SJCRH30 (cell line): ENCODE measurements at places on chromosomes 1 and 21.

- no peak for DNase-seq
Observed at GRCh38 chr1:69414574-69414973, 153.1 kb upstream of the LRRC7 start.

- no peak for DNase-seq
Observed at GRCh38 chr1:79040424-79041082, 34.0 kb upstream of the ADGRL4 start.

DNA sequence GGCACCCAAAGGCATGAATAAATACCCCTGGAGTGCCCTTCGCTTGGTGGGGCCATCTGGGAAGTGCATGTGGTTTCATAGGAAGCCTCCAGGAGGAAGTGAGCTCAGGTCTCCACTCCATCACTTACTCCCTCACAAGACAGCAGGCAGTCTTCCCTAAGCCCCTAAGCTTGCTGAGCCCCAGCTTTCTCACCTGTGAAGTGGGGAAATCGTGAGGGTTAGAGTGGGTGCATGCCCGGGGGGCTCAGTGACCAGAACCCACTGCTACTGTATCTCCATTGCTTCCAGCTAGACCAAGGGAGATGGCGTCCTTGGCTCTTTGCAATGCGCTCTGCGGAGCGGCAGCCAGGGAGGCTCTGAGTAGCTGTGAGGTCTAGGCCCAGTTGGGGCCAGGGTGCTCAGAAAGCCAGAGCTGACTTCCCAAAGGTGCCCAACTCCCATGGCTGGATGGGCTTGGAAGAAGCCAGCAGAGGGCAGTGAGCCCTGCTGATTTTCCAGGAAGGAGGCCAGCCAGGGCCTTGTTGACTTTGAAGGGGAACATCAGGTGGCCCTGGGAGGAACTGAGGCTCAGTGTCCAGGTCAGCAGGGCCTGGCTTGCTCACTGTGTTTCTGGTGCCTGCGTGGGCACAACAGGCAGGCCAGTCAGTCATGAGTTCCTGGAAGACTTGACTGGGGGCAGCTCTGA, 27.3 kb downstream of the CDCP2 start:
- peak; percentile 69 for DNase-seq

- DNase-seq: no peak
Observed at GRCh38 chr1:64116537-64116936, 86.9 kb upstream of the UBE2U start.

DNA sequence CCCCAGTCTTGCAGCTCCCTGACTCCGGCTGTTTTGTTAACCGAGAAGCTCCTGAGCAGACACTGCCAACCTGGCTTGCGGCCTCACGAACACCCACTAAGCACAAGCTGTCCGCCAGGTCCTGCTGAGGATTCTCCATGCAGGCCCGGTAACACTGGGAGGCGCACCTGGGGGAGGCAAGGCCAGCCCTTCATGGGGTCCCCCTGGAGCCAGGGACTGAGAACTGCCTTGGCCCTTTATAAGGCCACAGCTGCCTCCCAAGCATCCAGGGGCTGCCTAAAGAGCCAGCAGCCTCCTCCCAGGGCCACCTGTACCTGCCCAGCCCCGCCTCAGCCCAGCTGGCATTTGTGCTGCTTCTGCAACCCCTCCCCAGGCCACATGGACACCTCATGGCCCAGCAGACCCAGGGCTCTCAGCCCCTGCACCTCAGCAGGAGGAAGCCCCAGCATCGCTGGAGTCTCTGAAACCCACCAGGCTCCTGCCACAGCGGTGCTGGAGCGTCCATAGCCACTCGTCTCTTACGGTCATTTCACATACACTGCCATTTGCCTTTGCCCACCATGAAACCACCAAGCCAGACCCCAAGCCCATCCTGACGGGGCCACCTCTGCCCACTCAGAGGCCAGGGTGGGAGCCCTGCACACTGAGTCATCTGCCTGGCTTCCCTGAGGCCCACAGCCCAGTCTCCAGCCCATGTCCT, 82.5 kb downstream of the NPHP4 start:
- DNase-seq: no peak

DNA sequence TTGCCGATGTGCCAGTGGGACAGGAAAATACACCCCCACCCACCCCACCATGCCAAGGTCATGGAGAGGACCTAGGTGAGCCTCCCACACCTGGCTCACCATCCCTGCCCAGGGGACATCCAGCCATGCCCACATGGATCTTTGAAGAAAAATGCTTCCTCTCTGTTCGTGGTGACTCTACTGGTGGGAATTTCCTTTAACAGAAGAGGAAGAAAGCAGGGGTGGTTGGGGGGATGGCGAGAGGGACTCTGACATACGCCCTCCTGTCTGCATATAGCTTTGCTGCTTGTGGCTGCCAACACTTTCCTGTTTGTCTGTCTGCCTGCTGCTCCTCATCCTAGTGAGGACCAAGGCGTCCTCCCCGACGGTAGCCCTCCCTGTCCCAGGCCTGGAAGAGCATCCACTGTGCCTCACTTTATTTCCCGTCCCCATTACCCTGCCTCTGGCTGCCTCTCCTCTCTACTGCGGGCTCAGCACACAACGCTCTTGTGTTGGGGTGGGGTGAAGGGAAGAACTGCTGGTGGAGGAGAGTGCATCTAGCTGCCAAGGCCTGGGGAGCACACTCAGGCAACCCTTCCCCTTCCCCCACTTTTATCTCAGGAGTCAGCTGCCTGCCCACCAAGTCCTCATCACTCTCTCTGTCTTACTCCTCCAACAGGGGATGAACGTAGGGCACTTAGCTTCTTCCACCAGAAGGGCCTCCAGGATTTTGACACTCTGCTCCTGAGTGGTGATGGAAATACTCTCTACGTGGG, 2.5 kb downstream of the SEMA4A start:
- DNase-seq: no peak

DNA sequence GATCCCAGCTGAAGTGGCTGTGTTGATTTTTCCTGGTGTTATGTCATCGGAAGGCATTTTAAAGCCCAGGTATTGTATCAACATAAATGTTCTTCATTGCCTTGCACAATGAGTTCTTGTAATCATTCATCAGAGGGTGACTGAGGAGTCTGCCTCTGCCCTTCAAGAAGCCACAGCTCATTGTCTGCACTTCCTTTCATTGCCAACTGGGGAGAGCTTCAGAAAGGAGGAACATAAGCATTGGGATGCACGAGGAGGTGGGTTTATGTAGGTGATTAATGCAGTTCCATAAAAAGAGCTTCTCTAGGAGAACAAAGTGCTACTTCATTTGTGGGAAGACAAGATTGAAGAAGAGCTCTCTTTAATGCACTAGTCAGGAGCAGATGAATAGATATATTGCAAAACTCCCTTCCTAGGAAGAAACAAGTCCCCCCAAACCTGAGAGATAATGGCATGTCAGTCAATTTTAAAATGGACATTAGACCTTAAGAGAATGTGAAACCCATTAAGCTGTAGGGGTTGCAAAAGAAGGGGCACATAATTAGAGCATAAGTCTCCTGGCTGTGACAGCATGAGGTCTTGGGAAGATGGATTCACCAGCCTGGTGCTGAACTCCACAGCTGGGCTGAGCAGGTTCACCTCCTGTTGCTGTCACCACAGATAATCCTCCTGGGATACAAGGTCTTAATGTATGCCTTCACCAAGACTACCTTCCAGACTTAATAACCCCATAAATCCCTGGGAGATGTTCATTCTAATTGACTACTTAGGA, 124.6 kb downstream of the BACH1 start:
- DNase-seq: no peak

- DNase-seq: no peak
Observed at GRCh38 chr1:180153032-180153431, 1.6 kb upstream of the QSOX1 start.

- peak; percentile 25 for DNase-seq
Observed at GRCh38 chr1:36864182-36864822, 170.0 kb downstream of the GRIK3 start.

DNA sequence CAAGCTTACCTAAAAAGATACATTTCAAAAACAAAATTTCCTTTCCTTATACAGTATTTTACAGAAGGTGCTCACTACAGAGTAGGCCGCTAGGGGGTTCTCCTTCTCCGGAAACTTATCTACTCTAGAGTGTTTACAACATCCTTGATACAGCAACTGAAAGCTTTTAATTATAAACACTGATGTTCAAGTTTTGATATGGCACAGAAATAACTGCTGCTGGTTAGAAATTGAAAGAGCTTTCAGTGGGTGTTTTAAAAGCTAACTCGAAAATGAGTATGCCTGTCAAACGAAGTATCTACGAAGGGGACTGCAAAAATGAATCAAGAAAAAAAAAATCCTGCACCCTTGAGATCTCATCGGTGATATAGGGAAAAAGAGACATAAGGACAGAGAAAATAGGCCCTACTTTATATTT, 1.0 kb downstream of the YOD1 start:
- no peak for DNase-seq

- DNase-seq: no peak
Observed at GRCh38 chr1:36876990-36877389, 157.3 kb downstream of the GRIK3 start.

GRCh38 chr1:196324345-196324744, 283.9 kb downstream of the KCNT2 start:
- no peak for DNase-seq

DNA sequence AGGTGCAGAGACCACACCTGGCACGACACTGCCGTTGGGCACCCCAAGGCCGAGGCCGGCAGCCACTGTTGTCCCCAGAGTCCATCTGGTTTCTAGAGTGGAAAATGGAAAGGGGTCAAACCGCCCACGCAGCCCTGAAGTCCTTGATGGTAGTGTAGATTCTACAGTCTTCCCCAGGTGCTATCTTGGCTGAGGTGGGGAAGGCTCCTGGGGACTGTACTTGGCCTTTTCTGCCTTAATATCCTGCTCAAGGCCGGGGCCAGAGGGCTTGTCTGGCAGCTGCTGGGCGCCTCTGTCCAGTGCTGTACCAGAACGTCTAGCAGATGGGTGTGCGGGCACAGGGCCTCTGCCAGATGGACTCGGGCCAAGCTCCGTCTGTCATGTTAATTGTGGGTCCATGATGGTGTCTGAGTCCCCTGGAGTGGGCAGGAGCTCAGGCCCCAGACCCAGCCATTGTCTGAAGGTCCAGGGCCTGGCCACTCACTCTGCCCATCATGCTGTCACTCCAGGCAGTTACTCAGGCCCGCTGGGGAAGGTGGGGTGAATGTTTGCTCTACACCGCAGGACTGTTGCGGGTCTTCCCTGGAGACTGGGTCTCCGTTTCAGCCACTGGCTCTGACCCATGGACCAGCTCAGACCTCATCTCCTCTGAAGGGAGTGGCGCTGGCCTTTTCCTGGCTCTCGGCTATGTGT, 161.9 kb upstream of the COL6A1 start:
- no peak for DNase-seq

DNA sequence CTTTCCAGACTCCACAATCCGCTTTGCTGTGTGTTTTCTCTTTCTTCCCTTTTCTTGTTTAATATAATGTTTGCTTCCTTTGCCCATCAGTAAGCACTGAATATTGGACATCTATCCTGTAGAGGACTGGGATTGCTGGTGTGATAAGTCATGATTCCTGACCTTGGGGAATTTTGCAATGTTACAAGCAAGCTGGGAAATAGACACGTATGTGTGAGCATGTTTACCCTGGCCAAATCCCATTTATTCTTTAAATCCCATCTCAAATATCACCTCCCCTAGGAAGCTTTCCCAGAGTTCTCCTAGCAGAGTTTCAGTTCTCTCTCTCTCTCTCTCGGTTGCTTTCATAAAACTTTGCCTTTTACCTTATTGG, 155.3 kb downstream of the ROR1 start:
- no peak for DNase-seq

- DNase-seq: peak; percentile 57
Observed at GRCh38 chr1:201275253-201275666, 8.0 kb upstream of the PKP1 start.

DNA sequence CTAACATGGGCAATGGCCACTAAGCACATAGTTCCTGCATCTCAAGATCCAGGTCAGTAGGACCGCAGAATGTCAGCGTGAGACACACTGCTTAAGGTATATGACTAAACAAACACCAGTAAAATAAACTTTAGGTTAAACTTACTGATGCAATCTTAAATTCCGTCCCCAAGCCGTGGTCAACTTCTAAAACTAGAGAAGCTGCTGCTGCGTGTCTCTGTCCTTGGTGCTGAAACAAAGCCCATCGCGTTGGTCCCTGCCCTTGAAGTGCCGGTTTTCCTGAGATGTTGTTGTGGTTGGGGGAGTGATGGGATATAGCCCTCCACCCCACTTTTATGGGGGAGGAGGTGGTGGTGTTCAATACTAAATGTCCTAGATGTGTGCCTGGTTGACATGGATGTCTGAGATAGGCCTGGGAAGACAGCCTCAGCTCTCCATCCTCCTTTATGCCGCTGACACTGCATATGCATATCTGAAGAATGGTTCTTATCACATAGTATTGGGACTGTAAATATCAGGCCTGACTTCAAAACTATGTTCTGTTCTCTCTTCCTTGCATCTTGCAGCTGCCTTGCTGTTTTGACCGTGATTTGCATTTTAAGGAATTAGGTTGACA, 72.0 kb upstream of the KCNA3 start:
- peak; percentile 76 for DNase-seq

GRCh38 chr1:58857680-58858673, 74.1 kb upstream of the JUN start:
- DNase-seq: no peak

- DNase-seq: no peak
Observed at GRCh38 chr1:169070547-169070946, 35.9 kb upstream of the ATP1B1 start.

- no peak for DNase-seq
Observed at GRCh38 chr1:169478094-169478672, 7.6 kb downstream of the SLC19A2 start.

- no peak for DNase-seq
Observed at GRCh38 chr1:85611425-85611824, 30.9 kb downstream of the CCN1 start.

- peak; percentile 64 for DNase-seq
Observed at GRCh38 chr21:43827015-43827611, 37.7 kb downstream of the RRP1 start.

GRCh38 chr1:31366796-31367195, 6.1 kb downstream of the FABP3 start:
- DNase-seq: no peak

GRCh38 chr1:214847071-214847810, 235.3 kb upstream of the KCNK2 start:
- no peak for DNase-seq

GRCh38 chr1:38788341-38789336, 70.9 kb downstream of the RRAGC start:
- peak; percentile 88 for DNase-seq

DNA sequence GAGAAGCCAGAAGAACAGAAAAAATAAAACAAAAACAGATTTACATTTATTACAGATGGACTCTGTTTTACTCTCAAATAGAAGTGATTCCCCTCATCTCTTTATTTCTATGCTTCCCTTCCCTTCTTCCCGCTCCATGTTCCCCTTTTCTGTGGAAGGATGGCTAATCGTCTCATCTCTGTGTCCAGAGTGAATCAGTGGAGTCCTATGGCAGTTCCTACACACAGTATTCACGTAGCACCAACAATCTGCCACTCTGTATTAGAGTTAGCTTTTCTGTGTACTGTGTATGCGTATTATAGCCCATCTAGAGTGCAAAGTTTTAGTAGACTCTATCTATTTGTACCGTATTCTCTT, 6.8 kb upstream of the ERO1B start:
- no peak for DNase-seq
